Thyroid gland (tissue), 4 donors: ENCODE measurements at places on chromosomes 16 and 17. TPM values are rescaled to one million over a fixed set of nuclear protein-coding genes. Genes with fewer than 3 reads are reported as not detected.

DNA sequence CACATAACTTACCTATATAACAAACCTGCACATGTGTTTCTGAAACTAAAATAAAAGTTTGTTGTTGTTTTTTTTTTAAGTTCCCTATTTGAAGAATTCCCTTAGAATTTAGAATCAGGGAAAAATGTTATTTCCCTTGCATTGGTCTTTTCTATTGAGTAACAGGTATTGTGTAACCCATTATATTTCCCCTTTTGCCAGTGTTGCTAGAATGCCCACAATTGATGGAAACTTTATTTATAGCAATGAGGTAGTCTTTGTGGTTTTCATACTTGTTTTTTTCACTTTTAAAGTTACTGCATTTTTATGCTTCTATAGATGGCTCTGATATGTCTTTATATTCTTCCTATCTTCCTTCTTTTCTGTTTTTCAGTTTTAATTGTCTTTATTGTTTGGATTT lies 3.9 kb downstream of the NLRP1 start:
- DNase-seq, result no peak
- H3K36me3 ChIP-seq, result peaks cover 14% of the 10 kb centered on the region
- H3K4me3 ChIP-seq, result no peak overlapping the region
- H3K27me3 ChIP-seq, result no peaks in the 10 kb centered on the region

DNA sequence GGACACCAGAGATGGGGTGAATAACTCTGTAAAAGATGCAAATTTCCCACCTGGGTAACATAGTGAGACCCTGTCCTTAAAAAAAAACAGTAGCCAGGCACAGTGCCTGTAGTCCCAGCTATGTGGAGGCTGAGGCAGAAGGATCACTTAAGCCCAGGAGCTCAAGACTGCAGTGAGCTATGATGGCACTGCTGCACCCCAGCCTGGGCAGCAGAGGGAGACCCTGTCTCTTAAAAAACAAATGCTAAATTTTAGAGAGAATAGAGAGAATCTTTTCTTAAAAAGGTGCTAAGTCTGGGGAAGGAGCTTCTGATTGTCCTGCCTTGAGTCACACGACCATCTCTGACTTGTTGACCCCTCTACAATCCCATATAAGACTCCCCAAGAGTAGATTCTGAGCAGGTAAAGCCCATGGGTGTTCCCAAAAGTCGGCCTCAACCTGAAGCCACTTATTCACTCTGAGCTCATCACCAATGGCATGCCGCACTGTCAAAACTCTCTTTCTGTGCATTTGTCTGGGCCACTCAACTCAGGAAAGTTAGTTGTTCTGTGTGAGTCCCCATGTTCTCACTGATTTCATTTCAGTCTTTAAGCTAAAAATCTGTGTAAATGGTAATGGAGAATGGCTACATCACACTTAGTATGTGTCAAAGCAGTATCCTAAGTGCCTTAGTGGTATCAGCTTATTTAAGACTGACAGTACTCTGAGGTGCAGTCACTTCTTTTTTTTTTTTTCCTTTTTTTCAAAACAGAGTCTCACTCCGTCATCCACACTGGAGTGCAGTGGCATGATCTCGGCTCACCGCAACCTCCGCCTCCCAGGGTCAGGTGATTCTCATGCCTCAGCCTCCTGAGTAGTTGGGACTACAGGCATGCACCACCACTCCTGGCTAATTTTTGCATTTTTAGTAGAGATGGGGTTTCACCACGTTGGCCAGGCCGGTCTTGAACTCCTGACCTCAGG lies 41.6 kb downstream of the PRKCB start:
- no peak overlapping the region for H3K27ac ChIP-seq
- H3K4me3 ChIP-seq, result no peak overlapping the region
- no peak for DNase-seq

GRCh38 chr16:29198731-29199521 lies 207.6 kb downstream of the NPIPB11 start:
- no peak overlapping the region for H3K4me3 ChIP-seq
- H3K27me3 ChIP-seq, result no peaks in the 10 kb centered on the region
- peak overlapping the region; percentile 65 for H3K27ac ChIP-seq
- H3K36me3 ChIP-seq, result no peaks in the 10 kb centered on the region

GRCh38 chr16:62568926-62569325 lies 532.7 kb upstream of the CDH8 start:
- H3K27me3 ChIP-seq, result no peaks in the 10 kb centered on the region
- no peaks in the 10 kb centered on the region for H3K4me1 ChIP-seq
- no peak for DNase-seq
- H3K36me3 ChIP-seq, result no peaks in the 10 kb centered on the region

- no peaks in the 10 kb centered on the region for H3K36me3 ChIP-seq
- no peak overlapping the region for H3K4me3 ChIP-seq
- no peak for DNase-seq
- H3K4me1 ChIP-seq, result peaks cover 16% of the 10 kb centered on the region
These were observed 56.7 kb downstream of the GRB7 start for GRCh38 chr17:39794249-39794970.

DNA sequence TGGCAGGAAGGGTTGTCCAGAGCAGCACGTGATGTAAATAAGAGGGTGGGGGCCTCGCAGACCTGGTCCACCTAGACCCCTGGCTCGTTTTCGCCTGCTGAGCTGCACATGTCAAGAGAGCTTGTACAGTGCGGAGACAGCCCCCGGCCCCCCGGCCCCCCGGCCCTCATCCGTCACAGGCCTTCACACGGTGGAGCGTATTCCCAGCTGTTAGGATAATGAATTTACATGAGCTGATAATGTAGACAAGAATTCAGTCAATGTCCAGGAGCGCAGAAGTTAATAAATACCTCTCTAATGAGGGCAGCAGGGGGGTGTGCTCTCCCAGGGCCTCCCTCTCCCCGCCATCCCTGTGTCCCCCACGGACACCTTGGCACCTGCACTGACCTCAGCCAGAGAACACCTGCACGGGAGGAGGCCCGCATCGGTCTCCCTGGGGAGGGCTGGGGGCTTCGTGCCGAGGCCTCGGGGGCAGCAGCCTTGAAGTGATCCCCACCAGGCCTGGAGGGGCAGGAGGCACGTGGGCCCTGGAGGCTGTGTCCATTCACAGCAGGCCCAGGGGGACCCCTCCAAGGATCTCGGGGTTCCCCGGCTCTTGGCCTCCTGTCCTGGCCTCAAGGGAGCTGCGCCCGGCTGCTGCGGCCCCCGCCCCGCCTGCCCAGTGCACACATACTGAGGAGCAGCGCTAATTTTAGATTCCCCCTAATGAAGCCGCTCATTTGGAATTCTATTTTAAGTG lies 14.6 kb downstream of the GSE1 start:
- H3K36me3 ChIP-seq, result no peaks in the 10 kb centered on the region
- DNase-seq, result no peak
- H3K4me1 ChIP-seq, result peaks cover 38% of the 10 kb centered on the region
- no peak overlapping the region for H3K4me3 ChIP-seq
- no peak overlapping the region for H3K27ac ChIP-seq

GRCh38 chr17:79974566-79975497 lies 60.8 kb downstream of the TBC1D16 start:
- H3K27me3 ChIP-seq, result no peaks in the 10 kb centered on the region
- no peaks in the 10 kb centered on the region for H3K36me3 ChIP-seq
- no peak for DNase-seq
- no peak overlapping the region for H3K4me3 ChIP-seq
- no peak overlapping the region for H3K27ac ChIP-seq
- no peaks in the 10 kb centered on the region for H3K4me1 ChIP-seq

DNA sequence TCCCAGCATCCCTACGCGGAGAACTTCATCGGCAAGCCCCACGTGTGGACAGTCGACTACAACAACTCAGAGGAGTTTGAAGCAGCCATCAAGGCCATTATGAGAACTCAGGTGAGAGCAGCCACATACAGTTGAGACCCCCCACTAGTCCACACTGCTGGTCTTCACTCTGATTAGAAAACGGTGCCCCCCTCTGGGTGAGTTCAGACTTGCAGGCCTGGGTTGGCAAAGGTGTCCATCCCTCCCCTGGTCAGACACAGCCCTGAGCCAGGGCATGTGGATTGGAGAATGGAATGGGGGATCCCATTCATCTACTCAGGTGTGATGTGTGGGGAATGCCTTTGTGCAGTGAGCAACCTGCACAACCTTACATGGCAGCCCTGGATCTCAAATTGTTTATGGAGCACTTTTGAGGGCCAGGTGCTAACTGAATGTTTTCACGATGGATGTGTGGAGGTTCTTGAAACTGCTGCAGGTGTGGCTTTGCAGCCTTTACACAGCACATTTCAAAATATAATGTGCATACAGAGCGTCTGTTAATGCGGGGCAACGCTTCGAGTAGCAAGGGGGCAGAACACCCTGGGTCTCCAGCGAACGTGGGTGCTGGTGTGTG lies 72.6 kb downstream of the MGAT5B start:
- H3K27me3 ChIP-seq, result no peaks in the 10 kb centered on the region
- no peak overlapping the region for H3K4me3 ChIP-seq
- no peaks in the 10 kb centered on the region for H3K4me1 ChIP-seq
- no peak overlapping the region for H3K27ac ChIP-seq

GRCh38 chr17:73492125-73492820 lies 152.0 kb downstream of the SDK2 start:
- no peak overlapping the region for H3K27ac ChIP-seq
- no peak for DNase-seq
- H3K27me3 ChIP-seq, result no peaks in the 10 kb centered on the region
- no peak overlapping the region for H3K4me3 ChIP-seq

DNA sequence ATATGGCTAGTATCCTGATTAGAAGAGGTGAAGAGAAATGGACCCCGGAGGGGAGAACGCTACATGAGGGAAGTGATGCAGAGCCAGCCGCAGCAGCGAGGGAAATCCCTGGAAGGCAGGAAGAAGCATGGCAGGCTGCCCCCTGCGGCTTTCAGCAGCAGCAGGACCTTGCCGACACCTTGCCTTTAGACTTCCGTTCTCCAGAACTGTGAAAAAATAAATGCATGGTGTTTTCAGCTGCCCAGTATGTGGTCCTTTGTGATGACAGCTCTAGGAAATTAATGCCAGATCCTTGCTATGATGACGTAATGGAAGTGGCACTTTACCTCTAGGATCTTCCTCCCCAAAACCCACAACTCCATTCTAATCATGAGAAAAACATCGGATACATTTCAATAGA lies 9.7 kb upstream of the ZFP1 start:
- no peak overlapping the region for H3K4me3 ChIP-seq
- H3K27ac ChIP-seq, result no peak overlapping the region
- no peak for DNase-seq
- no peaks in the 10 kb centered on the region for H3K36me3 ChIP-seq
- H3K27me3 ChIP-seq, result no peaks in the 10 kb centered on the region
- H3K4me1 ChIP-seq, result no peaks in the 10 kb centered on the region

DNA sequence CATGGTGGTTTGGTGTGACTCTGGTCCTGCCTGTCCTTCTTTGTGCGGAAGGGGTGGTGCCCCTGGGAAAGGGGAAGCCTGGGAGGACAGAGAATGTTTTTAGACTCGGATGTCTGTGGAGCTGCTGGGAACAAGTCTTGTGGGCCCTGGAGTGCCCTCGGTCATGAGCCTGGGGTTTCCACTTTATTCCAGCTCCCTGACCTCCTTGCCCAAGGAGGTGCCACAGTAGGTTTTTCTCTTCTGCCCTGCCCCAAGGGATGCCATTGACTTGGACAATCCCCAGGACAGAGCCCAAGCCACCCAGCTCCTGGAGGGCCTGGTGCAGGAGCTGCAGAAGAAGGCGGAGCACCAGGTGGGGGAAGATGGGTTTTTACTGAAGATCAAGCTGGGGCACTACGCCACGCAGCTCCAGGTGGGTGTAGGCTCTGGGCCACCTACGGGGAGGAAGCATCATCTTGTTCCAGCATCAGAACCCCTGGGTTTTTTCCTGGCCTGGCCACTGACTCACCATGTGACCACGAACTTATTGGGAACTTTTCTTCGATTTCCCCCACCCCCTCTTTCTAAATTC lies 1.4 kb downstream of the STAT5A start:
- H3K27ac ChIP-seq, result peak overlapping the region; percentile 84
- H3K36me3 ChIP-seq, result no peaks in the 10 kb centered on the region
- no peaks in the 10 kb centered on the region for H3K27me3 ChIP-seq
- H3K4me1 ChIP-seq, result peaks cover 33% of the 10 kb centered on the region
- no peak overlapping the region for H3K4me3 ChIP-seq

- no peak overlapping the region for H3K27ac ChIP-seq
- DNase-seq, result no peak
- H3K4me3 ChIP-seq, result no peak overlapping the region
- H3K36me3 ChIP-seq, result peaks cover 78% of the 10 kb centered on the region
These were observed 67.9 kb downstream of the ZZEF1 start for GRCh38 chr17:4074831-4075495.

DNA sequence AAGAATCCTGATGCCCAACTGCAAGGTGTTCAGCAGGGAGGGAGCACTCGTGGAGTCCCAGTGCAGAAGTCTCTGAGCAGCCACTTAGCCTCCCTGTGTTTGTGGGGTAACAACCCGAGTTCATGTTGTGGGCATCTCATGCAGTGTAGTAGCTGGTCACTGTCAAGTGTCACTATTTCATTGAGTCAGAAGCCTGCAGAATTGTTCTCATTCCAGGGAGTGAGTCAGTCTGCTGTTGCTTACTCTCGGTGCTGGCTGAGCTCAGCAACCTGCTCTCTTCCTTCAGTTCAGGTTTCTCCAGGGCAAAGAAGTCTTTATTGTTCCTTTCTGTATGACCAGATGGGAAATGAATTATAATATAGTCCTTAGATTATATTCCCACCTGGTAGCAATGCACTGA lies 24.1 kb downstream of the HMOX2 start:
- peak; percentile 43 for DNase-seq
- H3K4me1 ChIP-seq, result peaks cover 36% of the 10 kb centered on the region
- no peaks in the 10 kb centered on the region for H3K27me3 ChIP-seq
- H3K36me3 ChIP-seq, result no peaks in the 10 kb centered on the region
- H3K4me3 ChIP-seq, result no peak overlapping the region

- H3K4me1 ChIP-seq, result peaks cover 10% of the 10 kb centered on the region
- peak; percentile 30 for DNase-seq
- peak overlapping the region; percentile 28 for H3K27ac ChIP-seq
- H3K36me3 ChIP-seq, result no peaks in the 10 kb centered on the region
- no peaks in the 10 kb centered on the region for H3K27me3 ChIP-seq
These were observed 3.1 kb downstream of the MT1E start for GRCh38 chr16:56628486-56629350.

DNA sequence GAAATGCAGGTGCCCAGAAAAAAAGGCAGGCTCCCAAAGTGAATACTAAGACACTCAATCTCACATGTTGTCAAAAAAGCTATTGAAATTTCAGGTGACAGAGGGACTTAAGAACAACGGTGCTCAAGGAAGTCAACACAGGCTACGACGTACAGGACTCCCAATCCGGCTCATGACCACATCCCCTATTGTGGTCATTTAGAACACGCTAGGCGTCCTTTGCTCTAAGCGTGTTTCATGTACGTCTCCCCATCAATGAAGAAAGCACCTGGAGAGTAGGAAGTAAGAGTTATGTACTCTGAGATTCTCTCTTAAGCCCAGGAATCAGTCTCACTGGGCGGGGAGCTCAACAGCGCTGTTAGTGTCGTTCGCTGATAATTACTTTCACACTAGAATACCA lies 94.1 kb downstream of the MRM3 start:
- H3K4me3 ChIP-seq, result no peak overlapping the region
- H3K36me3 ChIP-seq, result no peaks in the 10 kb centered on the region
- H3K27ac ChIP-seq, result no peak overlapping the region
- DNase-seq, result no peak

RAC3 gene
- 23.8 TPM for total RNA-seq

DOK4 gene
- 9.7 TPM for total RNA-seq

CCL7 gene
- not detected for total RNA-seq

MYH3 gene
- 3.5 TPM for total RNA-seq

HOXB7 gene
- not detected for total RNA-seq

SLC5A10 gene
- not detected for total RNA-seq
